ENCODE measurements at places on chromosomes 2 and 18. TPM values are rescaled to one million over a fixed set of nuclear protein-coding genes. Genes with fewer than 3 reads are reported as not detected.

Gene SLC14A1
- 6.2 TPM for polyA plus RNA-seq

Gene TEX51
- not detected for polyA plus RNA-seq

Gene ICA1L
- 24.9 TPM for polyA plus RNA-seq

Gene DSG1
- polyA plus RNA-seq = not detected

Gene LOXHD1
- 0.53 TPM for polyA plus RNA-seq

Gene AGAP1
- 19.1 TPM for polyA plus RNA-seq

Gene PRADC1
- 16.5 TPM for polyA plus RNA-seq

Gene AQP12B
- polyA plus RNA-seq = 0.51 TPM

Gene NDC80
- polyA plus RNA-seq = 35.2 TPM

Gene DPYSL5
- 8.5 TPM for polyA plus RNA-seq

Gene PLA2R1
- 82.1 TPM for polyA plus RNA-seq

Gene ANKRD30B
- polyA plus RNA-seq = not detected

Gene SH2D6
- polyA plus RNA-seq = 1.1 TPM

Gene CYP27A1
- 42.8 TPM for polyA plus RNA-seq

Gene RGPD3
- polyA plus RNA-seq = 0.49 TPM

Gene SERPINB10
- polyA plus RNA-seq = 0.11 TPM

Gene RIT2
- not detected for polyA plus RNA-seq

Data from renal cortex interstitium (tissue), 15 donors.